ENCODE measurements at places on chromosomes 12 and 14.

- DNase-seq, result no peak
Observed at GRCh38 chr12:3680919-3681594, 71.9 kb downstream of the CRACR2A start.

GRCh38 chr12:57552835-57553313 is 3.0 kb downstream of the KIF5A start:
- DNase-seq, result no peak

GRCh38 chr12:41697161-41697560 is 447.5 kb downstream of the GXYLT1 start:
- no peak for DNase-seq

GRCh38 chr12:1418144-1418543 is 176.2 kb downstream of the FBXL14 start:
- no peak for DNase-seq

GRCh38 chr12:78249578-78249977 is 418.9 kb downstream of the NAV3 start:
- DNase-seq, result no peak

GRCh38 chr12:100248886-100249285 is 18.0 kb downstream of the DEPDC4 start:
- no peak for DNase-seq

DNA sequence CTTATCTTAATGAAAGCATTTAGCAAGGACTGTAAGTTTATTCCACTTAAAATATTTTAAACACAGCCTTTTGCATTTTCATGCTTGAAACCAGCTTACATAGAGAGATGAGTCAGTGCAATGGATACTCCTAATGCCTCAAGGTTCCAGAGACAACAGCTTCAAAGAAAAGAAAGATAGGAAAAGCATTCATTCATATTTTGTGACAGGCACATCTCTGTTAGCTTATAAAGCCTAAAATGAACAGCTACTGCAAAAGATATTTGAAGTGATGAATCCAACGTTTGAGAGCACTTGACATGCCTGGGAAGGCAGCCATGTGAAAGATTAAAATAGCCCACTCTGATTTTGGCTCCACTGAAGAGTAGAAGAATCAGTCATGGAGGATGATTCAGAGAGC is 814.5 kb downstream of the RPS29 start:
- DNase-seq, result no peak

DNA sequence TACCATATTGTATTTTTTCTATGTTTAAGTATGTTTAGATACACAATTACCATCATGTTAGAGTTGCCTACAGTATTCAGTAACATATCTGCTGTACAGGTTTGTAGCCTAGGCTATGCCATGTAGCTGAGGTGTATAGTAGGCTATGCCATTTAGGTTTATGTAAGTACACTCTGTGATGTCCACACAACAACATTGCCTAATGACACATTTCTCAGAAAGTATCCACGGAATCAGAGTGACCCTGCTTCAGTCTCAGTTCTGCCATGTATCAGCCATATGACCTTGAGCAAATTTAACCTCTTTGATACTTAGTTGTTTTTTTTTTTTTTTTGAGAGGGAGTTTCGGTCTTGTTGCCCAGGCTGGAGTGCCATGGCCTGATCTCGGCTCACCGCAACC is 12.7 kb downstream of the SUSD6 start:
- no peak for DNase-seq

GRCh38 chr14:73245480-73246325 is 8.4 kb downstream of the PAPLN start:
- DNase-seq, result no peak
